ENCODE measurements at places on chromosomes 1 and 21. TPM values are rescaled to one million over a fixed set of nuclear protein-coding genes. Genes with fewer than 3 reads are reported as not detected.
A peak's percentile ranks its signal among the peaks of the same experiment; 100 is the strongest.

- no peak for DNase-seq
- H3K27me3 ChIP-seq, result no peaks in the 10 kb centered on the region
- no peak overlapping the region for H3K4me3 ChIP-seq
- H3K4me1 ChIP-seq, result no peaks in the 10 kb centered on the region
Measured at GRCh38 chr1:191970116-191970515, 188.1 kb upstream of the RGS18 start.

DNA sequence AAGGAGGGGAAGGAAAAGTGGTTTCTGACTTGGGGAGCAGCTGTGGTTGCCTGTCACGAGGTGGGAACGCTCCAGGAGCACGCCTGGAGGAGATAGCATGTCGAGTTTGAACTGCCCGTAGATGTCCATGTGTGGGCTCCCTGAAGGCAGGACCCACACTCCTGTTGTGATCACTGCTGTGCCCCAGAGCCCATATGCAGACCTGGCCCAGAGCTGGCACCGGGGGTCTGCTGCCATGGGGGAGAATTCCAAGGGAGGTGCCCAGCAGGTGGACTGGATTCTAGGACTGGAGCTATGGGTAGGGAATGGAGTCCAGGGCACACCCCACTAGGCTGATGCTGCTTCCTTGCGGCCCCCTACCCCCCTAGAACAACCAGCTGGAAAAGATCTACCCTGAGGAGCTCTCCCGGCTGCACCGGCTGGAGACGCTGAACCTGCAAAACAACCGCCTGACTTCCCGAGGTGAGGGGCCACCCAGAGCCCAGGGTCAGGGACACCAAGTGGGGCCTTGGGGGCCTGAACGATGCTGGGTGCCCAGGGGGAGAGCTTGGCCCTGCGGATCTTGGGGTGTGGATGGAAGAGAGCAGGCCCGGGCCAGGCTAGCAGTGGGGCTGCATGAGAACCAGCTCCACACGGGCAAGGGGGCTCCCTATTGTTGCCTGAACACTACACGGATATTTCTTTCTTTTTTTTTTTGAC, 9.3 kb downstream of the PODN start:
- no peak overlapping the region for H3K27ac ChIP-seq
- H3K36me3 ChIP-seq, result no peaks in the 10 kb centered on the region

DNA sequence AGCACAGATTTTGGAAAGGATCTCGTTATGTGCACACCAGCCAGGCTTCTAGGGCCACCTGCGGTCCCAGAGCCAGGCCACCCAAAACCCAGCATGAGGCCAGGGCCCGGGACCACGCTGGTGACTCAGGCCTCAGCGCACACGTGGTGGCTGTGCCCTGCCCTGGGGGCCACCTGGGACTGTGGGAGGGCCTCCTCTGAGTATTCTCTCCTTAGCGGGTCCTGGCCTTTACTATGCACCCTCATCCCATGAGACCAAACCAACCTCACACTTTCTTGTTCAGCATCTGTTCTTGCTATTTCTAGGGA, 9.9 kb downstream of the WNT9A start:
- no peak overlapping the region for H3K4me3 ChIP-seq
- no peak for DNase-seq
- peaks cover 3% of the 10 kb centered on the region for H3K4me1 ChIP-seq
- H3K27me3 ChIP-seq, result peaks cover 3% of the 10 kb centered on the region

DNA sequence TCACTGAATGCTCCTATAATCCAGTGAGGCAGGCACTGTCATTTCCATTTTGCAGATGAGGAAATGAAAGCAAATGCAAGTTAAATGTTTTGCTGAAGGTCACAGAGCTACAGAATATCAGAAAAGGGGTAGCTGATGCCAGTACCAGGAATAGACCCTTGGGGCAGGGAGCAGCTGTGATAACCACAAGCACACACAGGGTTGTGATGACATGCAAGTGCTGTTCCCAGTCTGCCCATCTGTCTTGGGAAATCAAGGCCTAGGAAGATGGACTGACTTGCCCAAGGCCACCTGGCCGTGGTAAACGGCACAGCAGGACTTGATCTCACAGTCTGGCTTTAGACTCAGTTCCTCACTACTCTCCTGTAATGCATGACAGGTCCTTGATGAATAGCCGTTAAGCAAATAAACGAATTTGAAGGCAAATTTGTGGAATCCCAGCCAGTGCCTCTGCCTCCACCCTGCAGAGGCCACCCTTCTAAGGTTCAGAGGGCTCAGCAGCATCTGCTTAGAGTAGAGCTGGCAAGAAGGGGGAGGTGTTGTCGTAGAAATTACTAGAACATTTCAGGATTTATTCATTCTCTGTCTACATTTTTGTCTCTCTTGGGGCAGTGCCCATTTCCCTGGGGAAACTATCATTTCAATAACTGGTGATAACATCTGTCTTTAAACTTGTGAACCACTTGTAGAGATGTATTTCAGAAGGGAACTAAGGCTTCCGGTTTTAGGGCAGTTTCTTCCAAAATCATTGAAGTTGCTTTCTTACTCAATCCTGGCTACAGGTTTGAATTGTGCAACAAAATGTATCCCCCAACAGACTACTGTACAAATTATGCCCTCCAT, 53.2 kb upstream of the MRPS6 start:
- no peaks in the 10 kb centered on the region for H3K36me3 ChIP-seq
- H3K4me3 ChIP-seq, result no peak overlapping the region
- H3K27ac ChIP-seq, result no peak overlapping the region
- no peaks in the 10 kb centered on the region for H3K27me3 ChIP-seq
- peaks cover 31% of the 10 kb centered on the region for H3K4me1 ChIP-seq
- no peak for DNase-seq

DNA sequence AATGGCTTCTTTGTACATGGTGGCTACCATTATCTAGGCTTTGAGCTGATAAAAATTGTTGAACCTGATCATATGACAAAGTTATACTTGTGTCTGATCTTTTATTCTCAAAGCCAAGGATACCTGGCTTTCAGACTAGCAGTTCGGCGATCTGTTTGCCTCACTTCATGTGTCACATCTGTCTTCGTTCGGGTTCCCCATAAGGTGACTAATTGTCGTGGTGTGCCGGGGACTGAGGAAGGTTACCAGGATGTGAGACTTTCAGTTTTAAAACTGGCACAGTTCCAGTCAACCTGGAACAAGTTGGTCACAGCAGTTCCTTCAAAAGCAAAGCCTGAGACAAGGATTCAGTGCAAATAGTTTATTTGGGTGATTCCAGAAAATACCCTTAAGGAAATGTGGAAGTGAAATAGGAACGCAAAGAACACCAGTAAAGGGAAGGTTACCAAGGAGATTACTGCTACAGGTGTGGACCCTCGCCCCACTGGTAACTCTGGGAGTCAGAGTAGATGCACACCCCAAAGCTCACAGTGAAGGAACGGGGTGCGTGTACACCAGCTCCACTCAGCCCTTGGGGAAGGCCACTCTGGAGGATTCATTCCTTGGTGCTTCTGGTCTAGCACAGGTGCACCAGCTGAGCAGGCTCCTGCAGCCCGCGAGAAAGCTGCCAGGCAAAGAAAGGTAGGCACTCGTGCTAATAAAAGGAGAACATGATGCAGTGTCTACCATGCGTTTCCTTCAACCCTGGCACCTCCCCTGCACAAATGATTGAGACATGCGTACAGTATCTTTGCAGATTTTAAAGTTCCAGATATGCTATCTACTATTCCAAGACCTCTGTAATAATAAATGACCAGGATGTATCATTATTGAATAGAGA, 69.0 kb downstream of the VWA5B1 start:
- H3K27me3 ChIP-seq, result peaks cover 48% of the 10 kb centered on the region
- no peaks in the 10 kb centered on the region for H3K36me3 ChIP-seq
- H3K4me1 ChIP-seq, result peaks cover 8% of the 10 kb centered on the region
- no peak overlapping the region for H3K27ac ChIP-seq

DNA sequence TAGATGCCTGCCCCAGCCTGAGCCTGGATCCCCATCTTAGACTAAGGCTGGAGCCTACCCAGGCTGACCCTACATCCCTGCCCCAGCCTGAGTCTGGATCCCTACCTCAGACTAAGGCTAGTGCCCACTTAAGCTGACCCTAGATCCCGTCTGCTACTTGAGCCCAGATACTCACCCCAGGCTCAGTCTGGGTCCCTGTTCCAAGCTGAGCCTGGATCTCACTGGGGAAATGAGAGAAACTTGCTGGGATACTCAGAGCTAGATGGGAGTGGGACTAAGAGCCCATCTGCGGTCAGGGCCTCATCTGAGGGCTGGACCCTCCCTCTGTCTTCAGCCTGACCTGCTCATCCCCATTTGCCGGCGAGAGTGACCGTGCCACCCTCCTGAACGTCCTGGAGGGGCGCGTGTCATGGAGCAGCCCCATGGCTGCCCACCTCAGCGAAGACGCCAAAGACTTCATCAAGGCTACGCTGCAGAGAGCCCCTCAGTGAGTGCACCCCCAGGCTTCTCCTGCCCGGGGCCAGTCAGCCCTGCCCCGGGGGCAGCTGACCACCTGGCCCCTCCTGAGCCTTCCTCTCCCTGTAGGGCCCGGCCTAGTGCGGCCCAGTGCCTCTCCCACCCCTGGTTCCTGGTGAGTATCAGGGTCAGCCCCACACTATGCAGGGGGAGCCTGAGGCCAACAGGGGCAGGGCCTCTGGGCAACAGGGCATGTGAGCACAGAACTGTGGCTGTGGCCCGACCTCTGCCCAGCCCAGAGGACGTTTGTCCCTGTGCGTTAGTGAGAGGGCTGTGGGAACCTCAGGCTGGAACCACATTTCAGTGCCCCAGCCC, 36.8 kb downstream of the TRIM11 start:
- DNase-seq, result no peak
- no peaks in the 10 kb centered on the region for H3K4me1 ChIP-seq
- no peaks in the 10 kb centered on the region for H3K36me3 ChIP-seq
- no peaks in the 10 kb centered on the region for H3K27me3 ChIP-seq
- H3K4me3 ChIP-seq, result no peak overlapping the region
- no peak overlapping the region for H3K27ac ChIP-seq

- no peak for DNase-seq
- no peaks in the 10 kb centered on the region for H3K36me3 ChIP-seq
Measured at GRCh38 chr1:80258659-80259058, 1252.1 kb upstream of the ADGRL4 start.

GRCh38 chr1:118989006-118989815, 1.1 kb upstream of the TBX15 start:
- peaks cover 5% of the 10 kb centered on the region for H3K4me1 ChIP-seq
- no peak overlapping the region for H3K4me3 ChIP-seq
- no peak overlapping the region for H3K27ac ChIP-seq
- DNase-seq, result no peak
- peaks cover 92% of the 10 kb centered on the region for H3K27me3 ChIP-seq

GRCh38 chr1:6625584-6626149, 999 bp downstream of the THAP3 start:
- no peak for DNase-seq
- H3K27me3 ChIP-seq, result no peaks in the 10 kb centered on the region
- peaks cover 59% of the 10 kb centered on the region for H3K36me3 ChIP-seq
- peak overlapping the region; percentile 86 for H3K4me3 ChIP-seq

DNA sequence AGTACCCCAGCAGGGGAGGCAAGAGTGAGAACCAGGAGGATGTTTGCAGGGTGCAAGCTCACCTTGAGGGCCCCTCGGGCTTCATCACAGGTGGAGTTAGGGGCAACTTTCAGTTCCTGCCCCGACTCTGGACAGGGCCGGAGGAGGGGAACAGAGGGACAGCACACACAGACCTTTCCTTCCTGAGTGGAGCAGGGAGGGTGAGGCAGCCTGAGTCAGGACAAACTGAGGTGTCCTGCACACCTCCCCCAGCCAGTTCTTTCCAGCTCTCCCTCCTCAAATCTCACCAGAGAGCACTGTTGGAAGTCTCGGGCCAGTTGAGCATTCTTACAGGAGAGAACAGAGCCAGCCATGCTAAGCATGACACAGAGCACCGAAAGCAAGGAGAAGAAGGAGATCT, 1.5 kb downstream of the ENTREP3 start:
- peaks cover 25% of the 10 kb centered on the region for H3K4me1 ChIP-seq
- no peak overlapping the region for H3K27ac ChIP-seq
- DNase-seq, result no peak
- no peaks in the 10 kb centered on the region for H3K27me3 ChIP-seq
- peaks cover 28% of the 10 kb centered on the region for H3K36me3 ChIP-seq
- H3K4me3 ChIP-seq, result peak overlapping the region; percentile 86

GRCh38 chr1:81800695-81801650, at the start of gene ADGRL2:
ADGRL2 (plus strand) TSS chr1:81800934; CDS start chr1:81836985, 36,051 bp downstream.
- H3K4me1 ChIP-seq, result no peaks in the 10 kb centered on the region
- peak within 1 kb of the TSS; percentile 39 for H3K4me3 ChIP-seq
- H3K27ac ChIP-seq, result no peak within 1 kb of the TSS
- H3K27me3 ChIP-seq, result peaks cover 54% of the 10 kb centered on the region
- no peak for DNase-seq

- peaks cover 4% of the 10 kb centered on the region for H3K27me3 ChIP-seq
- H3K4me3 ChIP-seq, result no peak overlapping the region
- no peak overlapping the region for H3K27ac ChIP-seq
- no peaks in the 10 kb centered on the region for H3K36me3 ChIP-seq
- peaks cover 3% of the 10 kb centered on the region for H3K4me1 ChIP-seq
- no peak for DNase-seq
Measured at GRCh38 chr1:171901245-171901644, 59.9 kb downstream of the DNM3 start.

DNA sequence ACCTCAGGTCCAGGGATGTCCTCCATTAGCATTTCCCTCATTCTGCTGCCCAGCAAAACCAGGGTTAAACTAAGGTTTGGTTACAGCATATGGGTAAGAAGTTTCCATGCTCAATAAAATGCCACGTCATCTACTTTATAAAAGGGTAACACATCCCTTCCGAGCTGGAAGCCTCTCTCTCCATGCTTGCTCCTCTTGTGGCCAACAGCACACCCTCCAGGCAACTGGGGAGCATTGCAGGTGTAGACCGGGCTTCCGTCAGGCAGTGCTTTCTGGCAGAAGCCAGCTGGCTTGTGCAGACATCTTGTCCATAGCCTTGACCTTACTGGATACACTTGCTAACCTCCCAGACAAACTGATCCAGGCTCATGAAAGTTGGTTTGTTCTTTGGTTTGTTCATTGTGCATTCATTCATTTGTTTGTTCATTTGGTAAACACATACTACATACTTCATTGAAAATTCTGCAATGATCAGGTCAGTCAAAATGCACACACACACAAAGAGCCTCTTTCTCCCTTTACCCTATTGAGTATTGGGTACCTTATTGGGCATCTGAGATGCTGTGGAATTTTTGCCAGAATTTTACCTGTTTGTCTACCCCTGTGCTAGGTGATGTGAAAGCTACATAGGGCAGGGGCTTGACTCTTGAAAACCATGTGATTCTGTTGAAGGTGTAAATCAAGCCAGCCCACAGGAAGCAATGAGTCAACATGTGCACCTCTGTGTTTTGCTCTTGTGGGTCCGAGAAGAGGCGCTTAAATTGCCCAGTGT, 422.8 kb downstream of the CAMTA1 start:
- peak; percentile 33 for DNase-seq
- no peak overlapping the region for H3K27ac ChIP-seq
- no peak overlapping the region for H3K4me3 ChIP-seq
- peaks cover 8% of the 10 kb centered on the region for H3K4me1 ChIP-seq

- H3K27ac ChIP-seq, result no peak overlapping the region
- H3K36me3 ChIP-seq, result no peaks in the 10 kb centered on the region
- no peak overlapping the region for H3K4me3 ChIP-seq
- no peaks in the 10 kb centered on the region for H3K27me3 ChIP-seq
- no peaks in the 10 kb centered on the region for H3K4me1 ChIP-seq
Measured at GRCh38 chr1:170836141-170836540, 99.2 kb upstream of the MROH9 start.

- no peak for DNase-seq
- H3K4me1 ChIP-seq, result no peaks in the 10 kb centered on the region
- no peak overlapping the region for H3K27ac ChIP-seq
Measured at GRCh38 chr21:46436621-46437020, 22.1 kb upstream of the DIP2A start.

GRCh38 chr1:94989911-94990473, 63.1 kb upstream of the CNN3 start:
- H3K27me3 ChIP-seq, result peaks cover 2% of the 10 kb centered on the region
- H3K4me1 ChIP-seq, result no peaks in the 10 kb centered on the region
- H3K36me3 ChIP-seq, result no peaks in the 10 kb centered on the region
- no peak overlapping the region for H3K27ac ChIP-seq
- no peak for DNase-seq

THEMIS2 gene
- 29.1 TPM for total RNA-seq

GLMN gene
- 29.5 TPM for total RNA-seq

HSD3B2 gene
- total RNA-seq, result not detected

ADAMTS4 gene
- 0.09 TPM for total RNA-seq

PTAFR gene
- total RNA-seq, result 0.21 TPM
